ENCODE measurements at places on chromosomes 1 and 21.

DNA sequence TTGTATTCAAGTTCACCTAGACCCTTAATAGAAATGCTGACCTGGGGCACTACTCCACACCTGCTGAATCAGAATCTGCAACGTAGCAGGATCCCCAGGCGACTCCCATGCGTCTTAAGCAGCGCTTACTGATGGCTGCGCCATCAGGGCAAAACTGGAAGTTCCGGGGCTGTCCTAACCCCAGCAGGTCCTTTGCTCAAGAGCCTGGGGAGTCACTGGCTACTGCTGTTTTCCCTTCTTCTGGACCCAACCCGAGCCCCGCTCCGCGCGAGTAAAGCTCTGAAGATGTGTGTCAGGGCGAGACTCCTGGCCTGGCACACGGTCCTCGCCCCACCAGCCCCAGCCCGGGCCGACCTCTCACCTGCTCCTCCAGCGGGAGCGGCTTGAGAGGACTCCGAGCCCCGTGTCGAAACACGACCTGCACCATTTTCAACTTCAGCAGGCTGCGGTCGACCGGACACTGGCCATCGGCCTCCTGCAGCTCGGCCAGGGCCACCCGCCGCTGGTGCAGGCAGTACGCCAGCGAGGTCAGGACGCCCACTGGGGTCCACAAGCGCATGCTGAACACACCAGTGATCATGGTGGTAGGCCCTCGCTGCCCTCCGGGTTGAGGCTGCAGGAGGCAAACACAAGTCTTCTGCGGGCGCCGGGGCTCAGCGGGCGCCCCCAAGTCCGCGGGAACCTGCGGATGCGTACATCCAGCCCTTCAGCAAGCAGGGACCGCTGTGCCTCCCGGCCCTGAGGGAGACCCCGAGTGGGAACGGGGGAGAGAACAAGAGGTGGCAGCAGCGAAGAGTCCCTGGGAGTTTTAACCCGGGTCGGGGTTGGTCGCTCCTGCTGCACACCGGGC, 630 bp downstream of the ACP6 start:
- peak; percentile 8 for DNase-seq

- no peak for DNase-seq
These were observed 9.8 kb downstream of the SAMD11 start for GRCh38 chr1:933603-933940.

DNA sequence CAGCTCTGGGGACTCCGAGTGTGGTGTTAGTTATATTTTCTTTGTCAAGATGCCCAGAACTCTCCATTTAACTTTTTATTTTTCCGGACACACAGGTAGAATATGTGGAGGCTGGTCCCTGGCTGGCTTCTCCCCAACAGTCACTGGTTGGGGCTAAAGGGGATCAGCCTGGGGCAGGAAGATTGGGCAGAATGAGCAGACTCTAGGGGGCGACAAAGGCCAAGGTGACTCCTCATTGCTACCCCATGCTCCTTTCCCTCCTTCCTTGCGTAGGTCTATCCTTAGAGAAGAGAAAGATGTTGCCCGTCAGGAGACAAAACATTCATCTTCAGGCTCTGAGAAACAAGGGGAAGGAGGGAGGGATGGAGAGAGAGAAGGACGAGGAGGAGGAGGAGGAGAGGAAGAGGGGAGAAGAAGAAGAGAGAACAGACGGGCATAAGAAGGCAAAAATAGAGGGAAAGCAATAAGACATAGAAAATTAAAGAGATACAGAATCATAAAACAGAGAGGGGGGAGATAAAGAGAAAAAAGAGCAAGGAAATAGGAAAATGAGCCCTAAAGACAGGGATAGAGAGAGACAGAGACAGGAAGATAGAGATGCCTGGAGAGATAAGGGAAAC, 89.9 kb downstream of the FOXD2 start:
- no peak for DNase-seq

GRCh38 chr1:25854554-25854953, 4.7 kb downstream of the AUNIP start:
- no peak for DNase-seq

DNA sequence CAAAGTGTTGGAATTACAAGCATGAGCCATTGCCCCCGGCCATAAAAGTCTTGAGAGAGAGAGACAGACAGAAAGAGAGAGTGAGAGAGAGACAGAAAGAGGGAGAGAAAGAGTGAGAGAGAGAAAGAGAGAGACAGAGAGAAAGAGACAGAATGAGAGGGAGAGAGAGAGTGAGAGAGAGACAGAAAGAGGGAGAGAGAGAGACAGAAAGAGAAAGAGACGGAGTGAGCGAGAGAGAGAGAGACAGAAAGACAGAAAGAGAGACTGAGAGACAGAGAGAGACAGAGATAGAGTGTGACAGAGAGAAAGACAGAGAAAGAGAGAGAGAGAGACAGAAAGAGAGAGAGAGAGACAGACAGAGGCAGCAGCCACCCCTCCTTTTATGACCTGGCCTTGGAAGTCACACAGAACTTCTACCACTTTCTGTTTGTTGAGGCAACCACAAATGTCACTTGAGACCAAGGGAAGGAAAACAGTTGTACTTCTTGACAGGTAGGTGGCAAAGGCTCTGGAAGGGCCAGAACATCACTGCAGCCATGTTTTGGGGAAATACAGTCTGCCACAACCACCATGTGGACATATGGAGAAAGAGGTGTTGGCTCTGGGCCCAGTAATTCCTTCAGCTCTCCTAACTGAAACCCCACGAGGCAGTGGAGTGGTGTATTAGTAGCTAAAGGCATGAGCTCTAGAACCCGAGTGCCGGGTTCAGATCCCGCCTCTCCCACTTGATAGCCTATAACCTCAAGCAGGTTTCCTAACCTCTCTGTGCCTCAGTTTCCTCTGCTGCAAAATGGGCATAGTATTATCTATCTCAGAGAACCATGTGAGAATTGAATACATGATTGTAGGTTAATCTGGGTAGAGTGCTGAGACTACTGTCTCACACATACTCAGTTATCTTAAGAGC, 50.6 kb downstream of the TNFRSF8 start:
- DNase-seq, result peak; percentile 60

GRCh38 chr1:32770741-32771548, 46.2 kb downstream of the YARS1 start:
- DNase-seq, result no peak

DNA sequence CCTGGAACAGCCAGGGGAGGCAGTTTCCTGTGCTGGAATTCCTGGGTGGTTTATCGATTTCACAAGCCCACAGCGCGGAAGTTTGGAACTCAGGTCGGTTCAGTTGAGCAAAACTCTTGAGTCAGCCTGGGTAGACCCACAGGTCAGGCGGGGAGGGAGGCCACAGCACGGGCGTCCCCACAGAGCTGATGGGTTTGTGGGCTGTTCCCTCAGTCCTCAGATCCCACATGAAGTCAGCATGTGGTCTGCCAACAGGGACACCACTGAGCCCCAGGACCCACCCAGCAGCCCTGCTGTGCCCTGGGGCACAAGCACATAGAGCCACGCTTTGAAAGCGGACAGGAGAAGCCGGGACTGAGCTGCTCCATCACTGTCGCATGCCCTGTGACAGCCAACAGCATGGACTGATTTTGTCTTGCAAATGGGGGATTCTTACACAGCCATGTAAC, 17.4 kb downstream of the BMP8A start:
- no peak for DNase-seq

All from cerebellum (tissue), 4 donors.